ENCODE measurements at places on chromosomes 16 and 17. TPM values are rescaled to one million over a fixed set of nuclear protein-coding genes. Genes with fewer than 3 reads are reported as not detected.

The STAC2 gene
- not detected for total RNA-seq

The BAHCC1 gene
- total RNA-seq: 6.5 TPM

The SMTNL2 gene
- not detected for total RNA-seq

The CARD14 gene
- not detected for total RNA-seq

The TNS4 gene
- total RNA-seq: not detected

The GFER gene
- 9.5 TPM for total RNA-seq

The SCIMP gene
- total RNA-seq: not detected

The DPEP3 gene
- total RNA-seq: not detected

The MYH2 gene
- not detected for total RNA-seq

The JPH3 gene
- total RNA-seq: not detected

The MT1A gene
- total RNA-seq: 1.9 TPM

The HOXB4 gene
- 1.7 TPM for total RNA-seq

The PER1 gene
- total RNA-seq: 12.5 TPM

The ITGB3 gene
- total RNA-seq: 95.0 TPM

The EXOC7 gene
- 98.4 TPM for total RNA-seq

The KIAA0513 gene
- 26.3 TPM for total RNA-seq

The ACE gene
- 1.3 TPM for total RNA-seq

Data from fibroblast of villous mesenchyme (primary cell).